ENCODE measurements at places on chromosomes 11 and 22.

- ATAC-seq = no peak
Measured at GRCh38 chr22:48628891-48629543, 1198.7 kb downstream of the BRD1 start.

DNA sequence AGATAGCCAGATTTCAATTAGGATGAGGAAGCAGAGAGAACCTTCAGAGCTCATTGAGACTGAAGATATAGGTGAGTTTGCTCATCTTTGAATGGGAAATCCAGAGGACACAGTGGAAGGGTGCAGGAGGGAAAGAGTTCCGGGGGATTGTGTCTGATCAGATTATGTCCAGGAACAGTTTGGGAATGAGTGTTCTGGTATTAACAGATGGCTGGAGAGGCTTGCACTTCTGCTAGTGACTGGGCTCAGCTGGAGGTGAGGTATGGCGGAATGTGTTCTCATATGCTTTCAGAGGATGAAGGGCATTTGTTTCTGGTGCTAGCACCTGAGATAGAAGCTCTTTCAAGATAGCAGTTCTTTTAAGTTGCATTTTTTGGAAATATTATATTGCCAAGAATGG lies 27.6 kb downstream of the ALKBH3 start:
- no peak for ATAC-seq

DNA sequence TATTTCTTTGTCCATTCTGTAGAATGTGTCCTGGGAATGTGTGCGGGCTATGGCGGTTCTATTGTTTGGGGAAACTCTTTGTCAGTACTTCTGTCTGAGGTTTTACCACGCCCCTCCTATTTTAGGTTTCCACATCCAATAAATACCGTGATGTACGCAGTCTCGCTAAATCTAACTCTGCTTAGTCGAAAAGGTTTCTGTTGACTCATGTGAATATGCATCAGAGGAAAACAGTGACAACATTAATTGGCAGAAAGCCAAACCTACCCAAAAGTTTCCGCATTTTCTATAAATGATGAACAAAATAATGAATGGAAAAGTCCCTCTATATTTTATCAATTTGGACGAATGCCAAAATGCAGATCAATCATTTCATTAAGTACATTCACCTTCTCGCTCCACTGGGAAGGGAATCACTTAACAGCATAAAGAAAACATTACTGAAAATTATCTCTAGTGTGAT lies 143.4 kb downstream of the MAML2 start:
- no peak for ATAC-seq

GRCh38 chr11:106286881-106287504 lies 209.5 kb downstream of the AASDHPPT start:
- ATAC-seq = no peak

- ATAC-seq = no peak
Measured at GRCh38 chr11:103147627-103148026, 38.4 kb downstream of the DYNC2H1 start.

DNA sequence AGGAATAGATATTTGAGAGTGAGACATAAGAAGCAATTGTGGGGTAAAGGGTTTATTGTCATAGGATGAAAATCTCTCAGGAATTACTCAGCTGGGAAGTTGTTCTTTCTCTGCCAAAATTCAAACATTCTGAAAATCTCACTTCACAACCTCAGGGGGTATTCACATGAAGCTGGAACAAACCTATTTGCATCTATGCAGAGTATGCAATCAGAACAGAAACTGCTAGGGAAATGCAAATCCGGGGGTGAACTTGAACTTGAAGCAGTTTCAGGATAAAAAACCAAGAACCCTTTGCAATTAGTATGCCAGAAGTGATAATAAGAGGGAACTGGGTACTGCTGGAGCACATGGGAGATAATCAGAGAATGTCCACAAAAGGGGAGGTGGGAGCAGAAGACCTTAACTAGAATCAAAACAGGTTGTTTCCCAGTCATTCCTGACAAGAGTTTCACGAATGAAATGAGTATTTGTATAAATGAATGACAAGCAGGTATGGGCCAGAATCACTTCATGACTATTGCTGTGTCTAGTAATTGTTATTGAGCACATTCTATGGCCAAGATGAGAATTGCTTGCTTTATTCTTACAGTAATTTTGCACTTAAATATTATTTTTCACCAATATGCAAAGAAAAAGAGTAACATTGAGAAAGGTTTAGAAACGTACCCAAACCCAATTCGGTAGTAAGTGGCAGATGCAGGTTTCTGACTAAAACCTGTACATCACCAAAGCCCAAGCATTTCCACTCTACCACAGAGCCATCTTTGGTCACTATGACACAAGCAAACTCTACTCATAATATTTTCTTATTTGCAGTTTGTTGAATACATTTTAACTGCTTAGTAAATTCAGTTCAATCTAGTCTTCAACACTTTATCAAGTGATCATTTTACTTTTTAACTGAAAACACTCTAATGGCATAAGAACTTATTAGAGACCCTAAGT lies 61.8 kb upstream of the UBASH3B start:
- ATAC-seq = no peak

DNA sequence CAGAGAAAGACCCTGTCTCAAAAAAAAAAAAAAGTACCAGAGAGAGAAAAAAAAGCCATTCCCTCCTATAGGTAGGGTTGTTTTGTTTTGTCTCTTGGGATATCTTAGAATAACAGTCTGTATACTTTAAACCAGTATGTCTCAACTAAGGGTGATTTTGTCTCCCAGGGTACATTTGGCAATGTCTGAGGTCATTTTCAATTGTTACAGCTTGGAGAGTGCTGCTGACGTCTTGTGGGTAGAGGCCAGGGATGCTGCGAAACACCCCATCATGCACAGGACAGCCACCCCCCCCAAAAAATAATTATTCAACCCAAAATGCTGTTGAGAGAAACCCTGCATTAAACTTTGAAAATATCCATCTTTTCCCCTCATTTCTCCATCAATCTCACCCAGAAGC lies 56.1 kb upstream of the CRTAM start:
- ATAC-seq = no peak

- ATAC-seq = peak; percentile 67
Measured at GRCh38 chr11:19428206-19429002, 187.7 kb upstream of the E2F8 start.

DNA sequence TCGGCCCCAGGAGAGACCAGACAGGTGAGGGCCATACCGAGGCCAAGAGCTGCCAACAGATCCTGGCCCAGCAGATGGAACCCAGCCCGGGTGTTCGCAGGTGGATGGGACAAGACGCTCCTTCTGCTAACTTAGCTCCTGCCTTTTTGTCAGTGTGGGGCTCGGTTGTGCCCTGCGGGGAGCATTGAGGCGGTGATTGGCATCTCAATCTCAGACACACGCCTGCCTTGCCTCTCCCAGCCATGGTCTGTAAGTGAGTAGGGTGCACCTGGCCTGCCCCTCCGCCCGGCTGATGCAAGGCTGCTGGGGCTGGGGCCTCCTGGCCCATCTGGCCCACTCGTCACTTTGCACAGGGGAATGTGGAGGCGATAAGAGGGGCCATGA lies 350.1 kb downstream of the TBC1D22A start:
- ATAC-seq = no peak

GRCh38 chr11:12237381-12237784 lies 127.0 kb downstream of the MICAL2 start:
- no peak for ATAC-seq

DNA sequence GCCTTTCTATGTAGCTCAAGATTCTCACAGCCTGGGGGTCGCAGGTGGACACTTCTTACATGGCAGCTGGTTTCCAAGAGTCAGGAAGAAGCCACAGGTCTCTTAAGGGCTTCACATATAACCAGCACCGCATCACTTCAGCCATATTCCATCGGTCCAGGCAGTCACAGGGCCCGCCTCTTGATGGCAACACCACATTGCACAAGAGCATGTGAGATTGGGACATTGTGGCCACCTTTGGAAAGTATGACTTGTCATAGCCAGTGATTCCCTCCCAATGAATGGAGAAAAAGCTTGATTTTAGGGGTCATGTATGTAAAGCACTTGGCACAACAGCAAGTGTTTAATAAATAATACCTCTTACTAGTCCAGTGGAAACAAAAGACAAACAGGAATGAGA lies 98.3 kb downstream of the NCAM1 start:
- ATAC-seq = no peak

GRCh38 chr22:48602805-48603518 lies 1224.7 kb downstream of the BRD1 start:
- no peak for ATAC-seq

GRCh38 chr11:35047179-35047578 lies 91.8 kb upstream of the CD44 start:
- peak; percentile 10 for ATAC-seq

DNA sequence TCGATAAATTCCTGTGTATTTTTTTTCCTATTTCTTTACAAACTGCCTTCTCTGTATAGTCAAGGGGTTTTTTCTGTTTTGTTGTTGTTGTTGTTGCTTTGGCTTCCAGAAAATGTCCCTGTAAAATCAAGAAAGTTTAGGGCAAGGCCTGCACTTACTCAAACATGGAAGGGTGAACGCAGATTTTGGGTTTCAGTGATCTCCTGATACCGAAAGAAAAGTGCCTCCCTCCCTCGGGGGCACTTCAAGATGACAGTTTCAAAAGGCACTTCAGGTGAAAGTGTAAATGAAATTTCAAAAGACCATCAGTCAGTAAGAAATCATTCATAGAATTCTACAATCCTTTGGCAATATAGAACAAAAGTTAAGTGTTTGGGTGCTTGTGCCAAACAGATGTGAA lies 43.4 kb upstream of the TMPRSS4 start:
- ATAC-seq = no peak

DNA sequence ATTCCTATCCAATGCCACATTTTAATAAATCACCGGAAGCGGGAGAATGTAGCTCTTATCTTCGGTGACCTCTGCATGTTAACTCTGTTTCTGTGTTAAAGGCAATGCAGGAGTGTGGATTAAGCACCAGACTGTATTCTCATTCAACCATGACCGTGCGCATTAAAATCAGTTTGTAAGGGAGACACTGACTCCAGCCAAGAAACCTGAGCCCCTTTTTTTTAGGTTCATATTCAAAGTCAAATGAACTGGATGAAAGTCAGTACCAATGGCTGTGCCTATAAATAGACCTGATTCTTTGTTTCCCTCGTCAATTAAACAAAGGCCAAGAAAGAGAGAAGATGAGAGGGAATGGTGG lies 32.2 kb downstream of the C11orf91 start:
- no peak for ATAC-seq

GRCh38 chr11:66859686-66860448 lies 3.0 kb downstream of the LRFN4 start:
- ATAC-seq = no peak

DNA sequence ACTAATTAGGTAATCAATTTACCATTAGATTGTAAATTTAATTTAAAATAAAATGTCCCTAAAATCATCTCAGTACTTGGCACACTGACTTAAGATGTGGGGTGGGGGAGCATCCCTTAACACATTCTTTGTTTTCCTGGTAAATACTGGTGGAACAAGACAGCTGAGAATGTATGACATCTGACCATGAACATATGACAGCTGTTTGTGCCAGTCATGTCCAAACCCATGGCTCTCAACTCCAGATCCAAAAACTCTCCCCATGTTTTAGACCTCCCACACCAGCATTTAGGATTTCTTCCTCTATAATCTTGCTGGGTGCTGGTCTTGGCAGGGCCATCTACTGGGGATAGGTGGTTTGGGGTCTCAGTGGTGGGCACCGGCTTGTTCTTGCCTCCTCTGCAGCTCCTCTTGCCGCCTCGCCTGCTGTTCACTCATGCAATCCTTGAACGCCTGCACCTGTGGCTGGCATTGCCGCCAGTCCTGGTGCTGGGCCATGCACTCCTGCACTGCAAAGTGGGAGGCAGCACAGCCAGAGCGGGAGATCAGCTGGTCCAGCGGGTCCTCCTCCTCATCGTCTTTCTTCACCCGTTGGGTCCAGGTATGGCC lies 3.8 kb downstream of the COA4 start:
- ATAC-seq = no peak

DNA sequence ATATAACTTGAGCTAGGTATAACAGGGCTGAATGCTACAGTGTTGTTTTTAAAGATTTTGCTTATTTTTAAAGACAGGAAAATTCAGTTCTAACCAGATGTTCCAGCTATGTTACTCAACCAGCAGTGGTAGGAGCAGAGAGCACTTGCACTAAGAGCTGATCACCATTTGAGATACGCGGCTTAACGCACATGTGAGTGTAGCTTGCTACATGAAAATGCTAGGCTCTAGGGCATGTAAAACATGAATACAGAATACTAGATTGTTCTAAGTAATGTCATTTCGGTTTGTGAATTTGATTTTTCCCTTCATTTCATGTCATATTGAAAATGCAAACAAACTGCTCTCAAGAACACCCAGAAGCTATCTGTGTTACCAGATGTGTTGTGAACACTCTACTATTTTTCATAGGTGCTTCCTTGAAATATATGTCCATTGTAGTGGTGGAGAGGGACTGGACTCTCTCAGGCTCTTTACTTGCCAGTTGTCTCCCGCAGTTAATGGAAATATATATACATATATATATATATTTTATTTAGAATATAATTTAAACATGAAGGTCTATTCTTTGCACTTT lies 10.8 kb upstream of the TECTA start:
- ATAC-seq = no peak

GRCh38 chr22:39472570-39473556 lies 16.1 kb downstream of the MGAT3 start:
- ATAC-seq = peak; percentile 75

DNA sequence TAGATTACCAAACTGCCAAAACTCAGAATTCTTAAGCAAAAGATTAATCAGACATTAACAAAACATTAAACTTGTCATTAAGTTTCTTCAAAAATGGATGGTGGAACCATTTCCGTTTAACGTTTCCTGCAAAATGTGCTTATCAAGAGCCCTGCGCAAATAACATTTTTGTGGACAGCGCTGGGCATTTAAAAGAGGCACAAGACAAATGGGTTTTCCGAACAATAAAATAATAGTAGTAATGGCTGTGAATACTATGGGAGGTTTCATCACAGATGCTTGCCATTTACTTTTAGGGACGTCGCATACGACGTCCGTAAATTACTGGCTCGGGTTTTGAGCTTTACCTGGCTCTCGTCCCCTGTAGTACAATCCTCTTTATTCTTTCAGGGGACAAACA lies 1.1 kb downstream of the NPAT start:
- no peak for ATAC-seq

DNA sequence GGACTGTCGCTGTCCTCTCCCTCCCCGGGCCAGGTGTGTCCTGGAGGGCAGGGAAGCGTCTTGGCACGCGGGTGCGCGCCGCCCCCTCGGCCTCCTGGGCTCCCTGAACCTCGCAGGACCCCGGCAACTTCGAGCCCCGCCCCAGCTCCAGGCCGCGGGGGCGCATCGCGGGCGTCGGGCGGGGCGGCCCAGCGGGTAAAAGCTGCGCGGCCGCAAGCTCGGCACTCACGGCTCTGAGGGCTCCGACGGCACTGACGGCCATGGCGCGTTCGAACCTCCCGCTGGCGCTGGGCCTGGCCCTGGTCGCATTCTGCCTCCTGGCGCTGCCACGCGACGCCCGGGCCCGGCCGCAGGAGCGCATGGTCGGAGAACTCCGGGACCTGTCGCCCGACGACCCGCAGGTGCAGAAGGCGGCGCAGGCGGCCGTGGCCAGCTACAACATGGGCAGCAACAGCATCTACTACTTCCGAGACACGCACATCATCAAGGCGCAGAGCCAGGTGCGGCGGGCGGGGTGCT lies at the start of gene CST6:
Gene CST6, plus strand, starts transcription at position 224 of the 519 bp plus-strand sequence. Its CDS starts 37 bp downstream, at position 261.
- peak; percentile 5 for ATAC-seq

All from esophagus mucosa (tissue), 1 donor.